Hematopoietic multipotent progenitor cell treated with erythropoietin and hydrocortisone succinate and interleukin-3 and kit ligand, for 17 days (in vitro differentiated cells): ENCODE measurements at places on chromosomes 3 and 15.

DNA sequence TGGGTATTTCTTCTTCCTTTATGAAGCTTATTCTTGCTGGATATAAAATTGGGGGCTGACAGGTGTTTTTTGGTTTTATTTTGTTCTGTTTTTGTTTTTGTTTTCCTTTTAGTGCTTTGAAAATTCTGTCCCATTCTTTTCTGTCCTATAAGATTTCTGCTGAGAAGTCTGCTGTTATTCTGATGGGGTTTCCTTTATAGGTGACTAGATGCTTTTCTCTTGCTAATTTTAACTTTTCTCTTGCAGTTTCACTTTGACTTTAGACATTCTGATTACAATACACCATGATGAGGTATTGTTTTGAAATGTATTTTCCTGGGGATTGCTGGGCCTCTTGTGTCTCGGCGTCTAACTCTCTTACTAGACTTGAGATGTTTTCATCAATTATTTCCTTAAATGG is 22.8 kb downstream of the TTC14 start:
- no peak for DNase-seq

DNA sequence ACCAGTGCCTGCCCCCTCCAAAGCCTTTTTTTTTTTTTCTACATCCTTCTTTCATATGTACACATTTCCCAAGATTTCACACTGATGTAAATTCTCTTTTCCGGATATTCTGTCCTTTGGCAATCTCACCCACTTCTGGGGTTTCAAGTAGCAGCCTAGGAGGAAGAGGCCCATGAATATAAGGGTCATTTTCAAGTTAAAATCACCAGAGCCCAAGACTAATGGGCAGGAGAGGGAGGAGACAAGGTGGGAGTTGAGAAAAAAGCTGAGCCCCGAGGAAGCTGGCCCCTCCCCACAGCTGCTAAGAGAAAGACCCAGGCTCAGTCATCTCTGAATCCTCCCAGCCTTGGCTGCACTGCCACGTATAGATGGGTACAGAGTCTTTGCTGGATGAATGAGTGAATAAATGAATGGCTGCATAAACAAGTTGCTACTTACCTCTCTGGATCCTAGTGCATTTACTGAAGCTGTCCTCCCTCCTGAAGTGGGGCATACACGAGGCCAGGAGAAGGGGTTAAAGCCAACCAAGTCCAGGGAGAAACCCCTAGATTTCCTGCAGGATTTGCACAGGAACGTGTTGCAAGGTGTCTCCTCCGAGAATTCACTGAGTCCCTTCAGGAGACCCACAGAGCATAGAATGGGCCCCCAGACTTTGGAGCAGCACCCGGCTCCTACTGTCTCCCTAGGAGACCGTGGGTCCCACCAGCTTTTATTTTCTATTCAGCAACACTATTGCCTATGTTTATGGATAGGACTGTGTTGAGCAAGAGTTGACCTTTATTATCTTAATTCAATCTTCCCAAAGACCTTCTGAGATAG is 100.8 kb upstream of the LIPC start:
- DNase-seq = no peak

DNA sequence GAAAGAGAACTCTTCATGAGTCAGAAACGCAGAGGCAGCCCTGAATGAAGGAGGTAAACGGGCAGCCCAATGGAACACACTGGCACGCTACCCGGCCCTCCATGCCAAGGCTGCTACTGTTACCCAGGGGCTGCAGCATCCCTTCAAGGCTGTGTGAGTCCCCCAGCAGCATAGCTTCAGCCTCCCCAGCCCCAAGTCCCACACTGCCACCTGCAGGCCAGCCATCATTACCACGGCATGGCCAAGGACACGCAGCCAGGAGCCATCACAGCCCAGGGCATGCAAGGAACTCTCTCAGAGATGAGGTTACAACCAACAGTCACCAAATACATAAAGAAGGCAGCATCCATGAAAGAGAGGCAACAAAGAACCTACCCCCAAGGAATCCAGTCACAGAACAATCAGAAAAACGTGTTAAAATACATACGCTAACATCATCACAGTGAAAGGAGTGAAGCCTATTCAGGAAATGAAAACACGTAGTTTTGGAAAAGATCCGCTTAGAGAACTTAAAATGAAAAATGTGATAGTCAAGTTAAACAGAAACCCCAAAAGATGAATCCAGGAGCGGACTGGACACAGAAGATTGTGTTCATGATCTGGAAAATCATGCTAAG is 22.4 kb downstream of the PLA2G4F start:
- no peak for DNase-seq

GRCh38 chr3:30343067-30343831 is 263.2 kb upstream of the TGFBR2 start:
- no peak for DNase-seq

DNA sequence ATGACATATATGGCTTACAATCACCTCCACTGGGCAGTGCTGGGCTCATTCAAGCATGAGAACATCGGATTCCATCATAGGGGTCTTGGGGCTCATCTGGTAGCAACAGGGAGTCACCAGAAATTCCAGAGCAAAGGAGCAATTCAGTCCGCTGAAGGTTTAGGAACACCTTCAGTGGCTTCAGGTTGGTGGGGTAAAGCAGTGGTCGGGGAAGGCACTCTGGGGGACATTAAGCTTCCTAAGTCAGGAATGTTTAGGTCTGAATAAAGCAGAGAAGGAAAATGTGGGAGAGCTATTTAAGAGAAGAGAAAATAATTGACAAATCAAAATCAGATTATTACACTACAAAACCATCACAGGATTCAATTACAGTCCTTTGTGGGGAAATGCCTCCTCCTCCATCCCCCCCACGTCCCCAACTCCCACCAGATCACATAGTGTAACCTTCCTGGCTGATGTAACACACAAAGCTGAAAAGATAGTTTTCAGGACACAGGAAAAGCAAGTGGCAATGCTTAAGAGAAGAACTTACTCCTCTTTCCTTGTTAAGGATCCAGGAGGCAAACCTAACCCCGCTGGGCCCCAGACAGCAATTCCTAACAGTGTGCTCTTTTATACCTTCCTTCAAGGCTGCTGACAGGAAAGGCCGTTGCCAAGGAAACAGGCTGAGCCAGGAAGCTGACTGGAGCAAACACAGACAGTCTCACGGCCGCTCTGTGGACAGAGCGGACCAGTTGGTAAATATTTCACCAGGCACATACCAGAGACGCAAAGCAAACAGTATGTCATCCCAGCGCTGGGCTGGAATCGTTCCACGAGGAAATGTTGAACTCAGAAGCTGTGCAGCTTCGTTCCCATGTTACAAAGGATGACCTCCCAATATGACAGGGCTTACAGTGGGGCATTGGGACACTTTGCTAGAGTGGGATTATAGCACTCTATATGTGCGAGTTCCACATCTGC is 57.5 kb upstream of the LMCD1 start:
- DNase-seq = no peak

DNA sequence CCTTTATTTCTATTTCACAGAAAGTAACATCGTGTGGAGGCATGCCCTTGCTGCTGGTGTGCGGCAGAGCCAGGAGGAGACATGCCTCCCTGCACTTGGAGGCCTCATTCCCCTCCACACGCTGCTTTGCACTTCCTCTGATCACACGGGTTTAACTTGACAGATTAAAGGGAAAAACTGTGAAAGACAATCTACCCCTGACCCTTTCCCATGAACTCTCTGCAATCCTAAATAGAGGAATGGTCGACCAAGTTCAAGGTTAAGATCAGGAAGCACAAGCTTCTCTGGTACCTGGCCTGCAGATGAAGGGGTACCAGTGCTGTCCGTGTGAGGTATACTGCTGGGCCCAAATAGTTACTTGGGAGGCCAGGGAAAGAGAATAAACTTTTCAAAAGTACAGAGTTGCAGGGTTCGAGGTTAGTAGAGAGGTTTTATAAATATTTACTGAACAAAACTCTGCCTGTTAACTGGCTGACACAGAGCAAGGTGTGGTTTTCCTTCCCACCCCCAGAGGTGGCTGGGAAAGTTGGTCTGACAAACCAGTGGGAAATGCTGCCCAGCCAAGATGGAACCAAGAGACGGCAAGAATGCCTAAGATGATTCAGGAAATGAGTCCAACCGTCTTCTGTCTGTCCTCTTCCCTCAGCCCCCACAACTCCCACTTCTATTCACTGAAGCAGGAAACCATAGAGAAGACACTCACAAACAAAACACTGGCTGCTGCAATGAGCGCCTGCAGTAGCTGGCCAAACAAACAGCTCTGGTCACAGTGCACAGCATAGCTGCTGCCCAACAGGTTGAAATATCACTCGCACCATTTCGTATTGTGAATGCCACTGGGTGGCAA is 79.6 kb downstream of the IGF2BP2 start:
- DNase-seq = no peak

- DNase-seq = no peak
Observed at GRCh38 chr3:190076601-190077394, 43.9 kb downstream of the P3H2 start.

DNA sequence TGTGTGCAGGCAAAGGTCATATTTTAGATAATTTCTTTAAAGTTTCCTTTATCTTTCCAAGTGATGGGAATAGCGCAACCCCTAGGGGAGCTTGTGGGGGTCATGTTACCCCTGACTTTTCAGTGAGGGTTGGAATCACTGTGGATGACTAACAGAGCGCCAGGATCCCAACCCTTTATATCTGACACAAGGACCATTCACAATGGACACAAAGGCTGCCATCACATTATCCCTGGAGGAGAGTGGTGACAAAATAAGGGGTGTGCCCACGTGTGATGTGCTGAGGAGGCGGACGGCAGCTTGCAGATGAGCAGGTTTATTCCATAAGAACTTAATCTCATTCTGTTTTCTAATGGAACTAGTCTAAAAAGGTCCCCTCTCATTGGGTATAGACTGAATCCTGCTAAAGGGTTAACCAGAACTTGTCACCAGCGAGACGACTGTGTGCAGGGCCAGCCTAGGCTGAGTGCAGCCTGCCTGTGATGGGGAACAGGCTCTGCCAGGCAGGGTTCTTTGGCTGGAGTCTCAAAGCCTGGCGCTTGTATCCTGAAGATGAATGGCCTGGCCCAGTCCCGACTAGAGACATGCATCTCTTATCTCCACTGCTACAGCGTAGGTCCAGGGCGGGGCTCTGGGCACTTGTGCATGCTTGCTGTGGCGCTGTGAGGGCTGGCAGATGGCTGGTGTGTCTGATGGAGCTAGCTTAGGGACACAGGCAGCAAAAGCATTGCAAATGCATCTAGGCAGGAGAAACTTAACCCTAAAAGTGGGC is 50.2 kb downstream of the CHDH start:
- DNase-seq = no peak

- DNase-seq = no peak
Observed at GRCh38 chr3:7421065-7421464, 560.1 kb downstream of the GRM7 start.

- DNase-seq = no peak
Observed at GRCh38 chr15:80496096-80496495, 91.9 kb downstream of the ARNT2 start.

- DNase-seq = no peak
Observed at GRCh38 chr3:71152039-71152891, 431.3 kb downstream of the FOXP1 start.

DNA sequence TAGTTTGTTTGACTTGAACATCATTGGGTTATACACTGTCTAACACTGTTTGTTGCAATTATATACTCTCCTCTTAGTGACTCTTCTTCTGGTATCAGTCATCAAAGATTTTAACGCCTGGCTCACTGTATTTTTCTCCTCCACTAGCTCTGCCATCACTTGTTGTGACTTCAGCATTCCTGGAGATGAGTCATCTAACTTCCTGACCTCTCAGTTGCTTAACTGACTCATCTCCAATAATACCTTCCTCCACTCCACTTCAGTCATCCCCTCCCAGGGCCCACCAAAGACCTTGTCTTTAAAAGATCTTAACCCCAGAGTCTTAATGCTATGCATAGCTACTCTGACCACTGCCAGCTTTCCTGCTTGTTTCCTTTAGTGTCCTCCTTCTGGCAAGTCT is 28.6 kb upstream of the CLSTN2 start:
- no peak for DNase-seq

DNA sequence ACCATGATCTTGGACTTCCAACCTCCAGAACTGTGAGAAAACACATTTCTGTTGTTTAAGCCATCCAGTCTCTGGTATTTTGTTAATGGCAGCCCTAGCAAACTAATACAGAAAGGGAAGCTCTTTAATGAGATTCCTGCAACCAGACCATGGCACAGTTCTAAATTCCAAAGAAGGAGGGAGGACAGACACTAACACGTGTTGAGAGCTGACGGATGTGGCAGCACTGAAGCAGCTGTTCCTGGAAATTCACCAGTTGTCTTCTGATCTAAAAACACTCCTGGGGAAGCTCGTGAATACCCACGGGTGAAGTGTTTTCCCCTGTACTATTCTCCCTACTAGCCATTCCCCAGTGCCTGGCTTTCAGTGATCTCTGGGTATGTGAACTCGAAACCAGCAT is 56.7 kb downstream of the RPL22L1 start:
- no peak for DNase-seq

GRCh38 chr3:32077260-32078084 is 28.9 kb upstream of the GPD1L start:
- no peak for DNase-seq

DNA sequence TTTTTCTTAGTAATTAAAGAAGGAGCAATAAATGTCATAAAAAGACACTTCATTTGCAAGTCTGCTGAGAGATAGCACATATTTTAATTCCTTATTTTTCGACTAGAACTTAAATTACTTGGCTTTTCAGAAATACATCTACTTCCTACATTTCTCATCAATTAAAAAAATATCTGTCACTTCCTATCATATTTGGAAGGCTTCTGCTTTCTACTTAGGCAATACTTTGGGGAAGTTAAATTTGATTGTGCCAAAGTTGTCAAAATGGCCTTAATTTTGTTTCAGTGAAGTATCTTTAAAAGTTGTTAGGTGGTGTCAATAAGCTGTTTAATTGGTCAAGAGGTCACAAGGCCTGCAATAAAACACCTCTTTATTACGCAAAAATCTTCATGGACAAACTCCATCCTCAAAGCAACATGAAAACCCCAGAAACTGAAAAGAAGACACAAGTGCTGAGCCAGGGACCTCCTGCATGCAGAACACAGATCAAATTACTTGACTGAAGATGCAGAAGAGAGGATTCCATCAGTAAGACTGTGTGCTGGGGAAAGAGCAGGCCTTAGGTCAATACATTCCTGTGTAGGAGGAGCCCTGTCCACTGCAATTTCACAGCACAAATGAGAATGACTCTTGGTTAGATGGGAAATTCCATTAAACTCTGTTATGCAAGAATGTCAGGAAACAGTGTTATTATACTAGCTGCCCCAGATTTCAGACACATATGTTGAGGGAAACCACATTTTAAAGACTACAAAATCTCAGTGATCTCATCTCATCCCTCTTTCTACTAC is 48.0 kb upstream of the FSTL1 start:
- DNase-seq = no peak

DNA sequence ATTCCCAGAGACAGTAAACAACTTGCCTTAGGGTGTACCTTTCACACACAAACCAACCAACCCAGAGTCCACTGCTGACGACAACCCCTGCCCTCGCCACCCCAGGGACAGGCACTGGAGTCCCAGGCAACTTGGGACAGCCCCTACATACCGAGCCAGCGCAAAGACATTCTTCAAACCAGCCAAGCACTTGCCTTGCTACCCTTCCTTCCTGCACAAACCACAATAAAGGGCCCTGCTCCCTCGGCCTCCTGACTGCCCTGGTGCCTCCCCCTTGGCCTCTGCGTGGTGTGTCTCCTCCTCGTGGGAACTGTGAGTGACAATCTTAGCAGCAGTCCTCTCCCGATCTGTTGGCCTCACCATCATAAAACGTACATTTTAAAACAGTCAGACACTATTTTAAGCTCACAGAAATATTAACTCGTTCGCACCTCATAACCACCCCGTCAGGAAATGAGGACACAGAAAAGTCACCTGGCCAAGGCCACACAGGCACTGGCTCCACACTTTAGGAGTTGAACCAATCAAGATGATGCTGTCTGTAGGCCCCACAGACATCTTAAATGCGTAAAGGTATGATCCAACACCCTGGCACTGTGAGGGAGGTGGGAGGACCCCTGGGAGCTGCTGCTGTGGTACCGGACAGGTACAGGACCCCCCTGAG is 113.8 kb downstream of the ADCY5 start:
- DNase-seq = no peak
